Hematopoietic multipotent progenitor cell treated with erythropoietin and hydrocortisone succinate and interleukin-3 and kit ligand, for 17 days (in vitro differentiated cells): ENCODE measurements at places on chromosomes 2 and 18.
A peak's percentile ranks its signal among the peaks of the same experiment; 100 is the strongest.

DNA sequence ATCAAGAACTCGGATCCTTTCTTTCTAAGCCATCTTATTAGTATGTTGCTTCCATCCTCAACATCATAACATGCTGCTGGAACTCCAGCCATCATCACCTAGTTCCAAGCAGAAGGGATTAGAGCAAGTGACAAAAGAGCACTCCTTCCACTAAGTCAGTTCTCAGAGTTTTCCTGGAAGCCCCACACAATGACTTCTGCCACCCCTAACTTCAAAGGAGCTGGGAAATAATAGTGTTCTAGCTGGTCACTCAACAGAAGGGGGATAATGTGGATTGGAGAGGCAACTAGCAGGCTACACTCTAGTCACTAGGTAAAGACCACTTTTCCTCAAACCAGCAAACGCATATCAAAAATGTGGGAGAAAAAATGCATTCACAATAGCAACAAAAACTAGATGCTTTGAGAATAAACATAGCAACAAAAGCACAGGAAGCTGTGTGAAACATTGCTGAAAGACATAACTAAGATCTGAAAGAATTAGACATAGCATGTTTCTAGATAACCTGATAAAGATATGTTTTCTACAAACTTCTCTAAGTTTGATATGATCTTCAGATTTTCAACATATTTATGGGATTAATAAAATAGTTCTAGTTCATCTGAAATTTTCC, 39.5 kb downstream of the COX7A2L start:
- no peak for DNase-seq

DNA sequence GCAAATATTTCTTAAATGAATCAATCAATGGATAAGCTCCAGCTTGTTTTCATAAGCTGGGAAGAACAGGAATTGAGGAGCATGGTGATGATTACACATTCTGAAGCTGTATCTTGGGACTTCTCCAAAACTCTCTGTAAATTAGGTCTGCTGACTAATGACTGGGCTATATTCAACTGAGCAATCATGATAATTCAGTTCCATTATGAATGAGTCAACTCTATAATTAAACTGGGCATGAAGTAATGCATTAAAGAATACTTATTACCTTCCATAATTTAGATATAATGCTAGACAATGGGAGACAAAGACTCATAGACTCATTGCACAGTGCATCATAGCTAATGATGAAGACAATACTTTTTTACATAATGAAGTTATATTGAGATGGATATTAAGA, 207.4 kb downstream of the CBLN2 start:
- DNase-seq = no peak

DNA sequence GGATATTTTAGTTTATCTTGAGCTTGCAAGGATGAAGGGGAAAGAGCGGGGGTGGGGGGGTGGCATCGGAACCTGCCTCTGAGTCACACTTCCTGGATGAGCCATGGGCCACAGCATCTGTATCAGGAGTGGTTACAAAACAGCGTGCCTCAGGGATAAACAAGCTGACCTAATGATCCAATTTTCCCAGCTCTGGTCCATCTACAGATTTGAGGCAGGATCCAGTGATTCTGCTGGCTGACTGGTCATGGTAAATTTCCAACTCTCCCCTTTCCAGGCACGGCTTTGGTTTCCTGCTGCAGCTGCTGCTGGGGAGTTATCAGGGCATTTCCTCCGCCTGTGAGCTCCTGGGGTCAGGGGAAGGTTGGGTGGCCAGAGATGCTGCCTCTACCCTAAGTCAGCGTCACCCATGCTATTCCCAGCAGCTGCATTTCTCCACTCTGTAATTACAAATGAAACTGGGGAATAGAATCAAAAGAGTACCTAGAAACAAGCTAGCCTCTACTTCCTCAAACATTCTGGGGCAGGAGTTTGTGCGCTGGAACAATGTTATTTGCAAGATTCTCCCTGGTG, 4.7 kb upstream of the HPCAL1 start:
- DNase-seq = no peak

DNA sequence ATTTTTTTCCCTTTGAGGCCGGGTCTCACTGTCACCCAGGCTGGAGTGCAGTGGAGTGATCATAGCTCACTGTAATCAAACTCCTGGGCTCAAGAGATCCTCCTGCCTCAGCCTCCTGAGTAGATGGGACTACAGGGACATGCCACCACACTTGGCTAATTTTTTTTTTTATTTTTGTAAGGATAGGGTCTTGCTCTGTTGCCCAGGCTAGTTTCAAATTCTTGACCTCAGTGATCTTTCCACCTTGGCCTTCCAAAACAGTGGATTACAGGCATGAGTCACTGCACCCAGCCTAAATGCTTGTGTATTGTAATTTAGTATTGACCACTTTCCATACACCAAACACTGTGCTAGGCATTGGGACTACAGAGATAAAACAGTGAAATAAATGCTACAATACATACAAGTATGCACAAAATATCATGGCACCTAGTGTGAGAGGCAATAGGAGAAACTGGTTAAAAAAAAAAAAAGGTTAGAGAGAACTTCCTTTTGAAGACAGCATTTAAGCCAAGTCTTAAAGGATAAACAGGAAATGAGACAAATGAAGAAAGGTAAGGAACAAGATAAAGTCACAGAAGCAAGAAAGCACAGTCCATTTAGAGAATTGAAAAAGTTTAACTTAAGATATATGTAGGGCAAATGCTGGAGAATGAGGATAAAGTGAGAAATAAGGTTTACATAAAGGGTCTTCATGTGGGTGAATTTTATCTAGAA, 113.4 kb downstream of the GORASP2 start:
- DNase-seq = no peak

DNA sequence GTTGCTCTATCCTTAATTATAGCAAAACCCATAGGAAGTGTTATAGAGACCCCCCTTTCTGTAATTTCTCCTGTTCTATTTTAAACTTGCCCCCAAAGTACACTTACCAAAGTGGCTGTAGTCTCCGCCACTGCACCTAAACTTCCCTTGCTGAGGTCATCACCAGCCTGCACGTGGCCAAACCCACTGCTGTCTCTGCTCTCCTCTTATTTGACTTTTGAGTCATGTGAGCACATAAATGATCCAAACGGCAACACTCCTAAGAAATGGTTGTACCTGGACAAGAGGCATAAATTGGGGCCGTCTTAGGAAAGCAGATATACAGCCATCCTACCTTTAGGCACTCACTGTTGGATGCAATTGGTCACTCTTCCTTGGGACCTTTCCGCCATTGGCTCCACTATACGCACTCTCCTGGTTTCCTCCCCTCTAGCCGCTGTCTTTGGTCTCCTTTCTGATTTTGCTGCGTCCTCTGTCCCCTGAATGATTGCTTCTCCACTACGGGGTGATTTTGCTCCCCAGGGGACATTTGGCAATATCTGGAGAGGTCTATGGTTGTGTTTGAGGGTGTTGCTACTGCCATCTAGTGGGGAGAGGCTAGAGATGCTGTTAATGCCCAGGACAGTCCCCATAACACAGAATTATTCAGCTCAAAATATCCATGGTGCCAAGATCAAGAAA, 19.2 kb upstream of the IL36G start:
- peak; percentile 54 for DNase-seq

GRCh38 chr18:54939361-54939917, 19.8 kb downstream of the CCDC68 start:
- DNase-seq = no peak

DNA sequence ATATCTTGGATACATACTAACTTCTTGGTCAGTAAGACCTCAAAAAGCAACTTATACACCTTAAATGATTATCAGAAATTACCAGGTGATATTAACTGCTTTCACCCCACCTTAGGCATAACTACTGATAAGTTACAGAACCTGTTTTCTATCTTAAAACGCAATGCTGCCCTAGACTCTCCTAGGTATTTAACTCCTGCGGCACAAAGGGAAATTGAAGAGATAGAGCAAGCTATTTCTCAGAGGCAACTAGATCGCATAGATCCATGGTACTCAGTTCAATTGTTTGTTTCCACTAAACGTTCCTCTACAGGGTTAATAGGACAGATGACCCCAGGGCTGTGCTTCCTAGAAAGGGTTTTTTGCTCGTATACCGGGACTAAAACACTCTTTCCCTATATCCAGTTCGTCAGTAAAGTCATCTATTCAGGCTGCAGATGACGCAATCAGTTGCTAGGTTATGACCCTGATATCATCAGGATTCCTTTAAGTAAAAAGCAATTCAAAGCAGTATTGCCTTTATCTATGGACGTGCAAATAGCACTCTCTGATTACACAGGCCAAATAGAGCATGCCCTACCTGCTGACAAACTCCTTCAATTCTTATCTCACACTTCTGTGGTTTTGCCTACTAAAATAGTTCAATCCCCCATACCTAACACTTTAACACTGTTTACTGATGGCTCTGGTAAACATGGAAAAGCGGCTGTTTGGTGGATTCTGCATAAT, 62.3 kb upstream of the MYO3B start:
- DNase-seq = no peak

DNA sequence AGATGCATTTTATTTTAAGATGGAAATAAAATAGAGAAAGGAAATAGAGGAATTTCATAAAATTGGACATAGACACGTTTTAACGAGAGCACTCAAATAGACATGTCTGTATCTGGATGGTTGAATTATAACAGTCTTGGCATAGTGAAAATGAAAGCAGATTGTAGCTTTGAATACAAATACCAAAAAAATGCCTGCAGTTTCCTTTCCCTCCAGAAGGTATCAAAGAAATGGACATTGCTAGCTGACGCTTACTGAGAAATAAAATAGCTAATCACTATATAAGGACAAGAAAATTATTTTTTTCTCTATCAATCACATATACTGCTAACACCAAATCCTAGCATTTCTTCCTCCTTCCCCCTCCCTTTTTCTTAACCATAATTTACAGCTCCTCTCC, 11.4 kb upstream of the MAPRE2 start:
- DNase-seq = no peak

DNA sequence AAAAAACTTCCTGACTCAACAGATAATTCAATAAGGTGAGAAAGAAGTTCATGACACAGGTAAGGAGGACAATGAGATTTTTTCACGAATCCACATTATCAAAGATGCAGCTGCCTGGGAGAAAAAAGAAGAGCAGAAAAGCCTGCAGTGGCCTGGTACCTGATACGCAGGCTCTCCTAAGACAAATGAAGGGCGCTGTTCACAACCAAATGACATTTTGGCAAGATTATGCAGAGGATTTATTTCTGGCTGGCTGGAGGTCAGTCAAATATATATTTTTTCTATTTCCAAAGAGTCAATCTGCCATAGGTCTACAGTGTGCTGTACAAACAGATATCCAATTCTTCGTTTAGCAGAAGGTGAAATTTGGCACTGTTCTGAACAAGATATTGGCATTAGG, 257.3 kb downstream of the STK39 start:
- no peak for DNase-seq

DNA sequence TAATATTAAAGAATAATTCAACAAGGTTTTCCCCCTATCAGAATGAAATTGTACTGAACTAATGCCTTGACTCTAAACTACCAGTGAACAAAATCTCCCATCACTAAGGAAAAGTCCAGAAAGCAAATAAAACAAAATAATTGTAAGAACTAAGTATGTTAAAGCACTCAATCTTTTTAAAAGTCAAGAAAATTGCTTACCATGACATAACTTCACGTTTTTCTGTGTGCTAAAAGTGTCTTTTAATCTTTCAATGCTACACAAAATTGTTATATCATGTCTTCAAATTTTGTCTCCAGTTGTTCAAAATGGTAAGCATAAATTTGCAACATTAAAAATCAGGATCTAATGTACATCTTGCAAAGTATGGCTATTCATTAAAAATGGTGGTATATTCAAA, 156.1 kb downstream of the BAZ2B start:
- DNase-seq = no peak

DNA sequence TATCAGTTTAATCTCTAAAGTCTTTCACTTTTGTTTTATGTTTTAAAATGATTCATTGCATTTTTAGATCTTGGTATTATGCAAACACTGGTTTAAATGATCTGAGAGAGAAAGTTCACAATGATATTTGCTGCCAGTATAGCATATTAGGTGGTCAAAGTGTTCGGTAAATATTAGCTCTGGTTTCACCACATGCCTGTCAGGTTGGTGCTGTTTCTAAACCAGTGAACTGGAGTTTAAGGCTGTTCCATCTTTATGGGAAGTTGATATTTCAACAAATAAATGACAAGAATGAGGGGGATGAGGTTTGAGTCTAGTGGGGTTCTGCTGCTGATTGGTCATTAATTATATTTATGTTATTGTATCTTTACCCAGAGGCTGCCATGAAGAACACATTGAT, 436.4 kb downstream of the DCDC2C start:
- no peak for DNase-seq

DNA sequence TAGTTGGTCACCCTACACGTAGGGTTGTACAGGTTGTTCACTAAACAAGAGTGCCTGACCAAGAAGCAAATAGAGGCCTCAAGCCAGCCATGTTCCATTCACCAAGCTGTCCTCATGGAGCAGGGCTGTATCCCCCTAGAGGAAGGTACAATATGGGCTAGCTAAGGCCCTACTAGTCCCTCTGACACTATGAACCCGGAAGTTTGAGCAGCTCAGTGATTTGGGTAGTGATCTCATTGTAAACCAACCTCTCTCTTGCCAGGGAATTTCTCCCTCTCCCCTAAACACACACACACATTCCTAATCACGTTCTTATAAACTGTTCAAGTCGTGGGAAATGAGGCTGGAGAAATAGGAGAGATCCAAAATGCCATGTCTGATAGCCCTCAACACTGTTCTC, 6.7 kb upstream of the CYS1 start:
- DNase-seq = no peak

DNA sequence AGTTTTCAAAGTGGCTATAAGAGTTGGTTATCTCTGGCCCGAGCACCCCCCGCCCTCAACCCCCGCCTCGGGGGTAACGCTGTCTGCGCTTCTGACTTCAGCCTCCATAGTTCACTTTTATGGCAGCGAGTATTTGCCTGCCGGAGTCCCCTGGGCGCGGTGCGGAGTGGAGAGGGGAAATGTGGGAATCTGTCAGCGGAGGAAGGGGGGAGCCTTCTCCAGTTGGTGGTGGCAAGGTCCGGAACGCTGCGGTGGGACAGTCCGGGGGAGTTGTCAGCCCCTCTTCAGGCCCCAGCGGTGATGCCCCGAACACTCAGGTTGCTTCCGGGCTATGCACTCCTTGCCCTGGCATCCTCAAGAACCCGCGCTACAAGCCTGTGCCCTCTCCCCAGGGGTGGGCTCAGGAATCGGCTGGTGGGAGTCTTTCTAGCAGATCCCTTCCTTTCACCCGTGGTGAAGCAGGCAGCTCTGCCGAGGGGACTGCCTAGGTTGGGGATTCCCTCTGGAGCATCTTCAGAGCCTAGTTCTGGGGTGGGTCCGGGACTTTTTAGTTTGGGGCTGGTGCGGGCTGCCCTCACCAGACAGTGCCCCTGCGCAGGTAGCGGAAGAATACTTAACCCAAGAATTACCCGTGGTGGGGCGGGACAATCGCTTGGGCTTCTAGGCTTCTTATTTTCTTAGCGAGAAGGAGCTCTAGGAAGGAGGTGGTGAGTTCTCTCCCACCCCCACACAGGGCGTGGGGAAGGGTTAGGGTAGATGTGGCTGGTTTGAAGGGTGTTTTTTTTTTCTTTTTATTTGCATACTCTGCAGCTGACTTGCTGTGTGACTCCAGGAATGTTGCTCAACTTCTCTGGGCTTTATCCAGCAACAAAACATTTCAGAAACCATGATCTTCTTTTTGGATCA, 1.6 kb downstream of the ATOH8 start:
- no peak for DNase-seq

GRCh38 chr2:144682248-144682647, 162.3 kb upstream of the ZEB2 start:
- DNase-seq = no peak
